Aortic smooth muscle cell (primary cell): ENCODE measurements at places on chromosomes 4 and X. TPM values are rescaled to one million over a fixed set of nuclear protein-coding genes. Genes with fewer than 3 reads are reported as not detected.

Gene NAP1L2
- 1.2 and 2.2 TPM in 2 replicates for total RNA-seq

Gene NPY2R
- total RNA-seq: 117 and 139 TPM in 2 replicates

Gene TGIF2LX
- total RNA-seq: not detected in 2 replicates

Gene BMPR1B
- 2.2 and 5.5 TPM in 2 replicates for total RNA-seq

Gene GDPD2
- not detected in 2 replicates for total RNA-seq
